ENCODE measurements at places on chromosomes 7 and 10.

- DNase-seq: no peak
Observed at GRCh38 chr7:6273917-6274630, 1.6 kb upstream of the CYTH3 start.

DNA sequence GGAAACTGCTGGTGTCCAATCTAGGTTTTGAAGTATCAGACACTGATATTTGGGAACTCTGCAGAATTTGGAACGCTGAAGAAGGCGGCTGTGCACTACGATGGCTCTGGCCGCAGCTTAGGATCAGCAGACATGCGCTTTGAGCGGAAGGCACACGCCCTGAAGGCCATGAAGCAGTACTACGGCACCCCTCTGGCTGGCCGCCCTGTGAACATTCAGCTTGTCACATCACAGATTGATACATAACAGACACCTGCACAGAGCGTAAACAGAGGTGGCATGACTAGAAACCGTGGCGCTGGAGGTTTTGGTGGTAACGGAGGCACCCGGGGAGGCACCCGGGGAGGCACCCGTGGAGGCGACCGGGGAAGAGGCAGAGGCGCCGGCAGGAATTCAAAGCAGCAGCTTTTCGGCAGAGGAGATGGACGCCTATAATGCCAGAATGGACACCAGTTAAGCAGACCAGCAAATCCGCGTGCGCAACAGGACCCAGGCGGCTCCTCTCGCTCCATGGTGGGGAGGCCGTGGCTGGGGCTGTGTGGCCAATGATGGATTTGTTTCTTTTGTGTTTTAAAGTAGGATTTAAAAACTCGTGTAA lies 22.2 kb upstream of the CCL24 start:
- DNase-seq: no peak

GRCh38 chr10:113423981-113424721 lies 128.7 kb upstream of the HABP2 start:
- no peak for DNase-seq

DNA sequence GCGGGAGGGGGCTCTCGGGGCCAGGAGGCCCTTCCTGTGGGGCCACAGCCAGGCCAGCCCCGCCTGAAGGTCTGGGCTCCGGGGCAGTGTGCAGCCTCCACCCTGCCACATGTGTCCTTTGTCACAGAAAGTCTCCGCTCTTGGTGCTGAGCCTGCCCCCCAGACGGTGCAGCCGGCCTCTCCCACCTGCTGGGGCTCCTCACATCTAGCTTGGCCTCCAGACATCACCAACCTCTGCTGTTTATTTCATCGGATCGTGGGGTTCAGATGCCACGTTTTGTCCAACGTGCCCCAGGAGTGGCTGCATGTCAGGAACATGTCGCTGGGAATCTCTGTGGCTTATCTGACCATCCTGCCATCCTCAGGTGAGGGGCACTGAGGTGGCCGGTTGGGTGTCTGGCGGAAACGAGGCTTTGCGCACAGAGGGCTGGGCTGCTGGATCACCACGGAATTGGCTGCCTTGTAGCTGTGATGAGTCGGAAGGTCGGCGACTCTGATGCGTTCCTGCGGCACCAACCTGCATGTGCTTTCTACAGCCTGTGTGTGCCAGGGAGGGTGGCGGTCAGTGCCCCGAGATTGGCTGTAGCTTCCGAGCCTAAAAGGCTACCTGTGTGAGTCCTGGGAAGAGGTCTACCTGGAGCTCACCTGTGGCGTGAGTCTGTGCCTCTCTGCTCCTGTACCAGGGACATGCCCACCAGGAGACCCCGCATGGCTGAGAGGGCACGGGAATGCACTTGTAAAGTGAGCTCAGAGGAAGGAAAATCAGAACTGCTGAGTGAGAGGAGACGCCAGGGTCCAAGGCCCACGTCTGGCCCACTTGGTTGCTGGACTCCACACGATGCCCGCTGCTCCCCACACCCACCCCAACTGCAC lies 316.4 kb downstream of the DNAJB6 start:
- DNase-seq: no peak

- DNase-seq: no peak
Observed at GRCh38 chr7:82312646-82313045, 130.9 kb downstream of the CACNA2D1 start.

- no peak for DNase-seq
Observed at GRCh38 chr10:78516236-78516635, 482.6 kb downstream of the RPS24 start.

DNA sequence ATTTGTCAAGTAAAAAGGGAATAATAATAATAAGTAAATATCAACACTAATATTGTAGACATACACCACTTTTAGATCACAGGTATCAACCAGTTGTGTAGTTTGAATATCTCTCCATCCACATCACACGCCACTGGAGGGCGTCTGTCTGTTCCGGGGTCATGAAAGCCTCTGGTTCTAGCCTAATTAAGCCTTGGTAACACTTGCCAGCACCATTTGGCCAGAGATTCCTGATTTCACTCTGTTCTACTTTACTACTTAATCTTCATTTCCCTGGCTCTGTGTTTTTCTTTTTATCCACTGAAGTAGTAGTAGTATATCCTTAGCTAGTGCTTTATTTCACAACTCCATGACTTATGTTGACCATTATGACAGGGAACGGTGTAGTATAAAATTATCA lies 285.6 kb upstream of the POM121L12 start:
- DNase-seq: no peak

DNA sequence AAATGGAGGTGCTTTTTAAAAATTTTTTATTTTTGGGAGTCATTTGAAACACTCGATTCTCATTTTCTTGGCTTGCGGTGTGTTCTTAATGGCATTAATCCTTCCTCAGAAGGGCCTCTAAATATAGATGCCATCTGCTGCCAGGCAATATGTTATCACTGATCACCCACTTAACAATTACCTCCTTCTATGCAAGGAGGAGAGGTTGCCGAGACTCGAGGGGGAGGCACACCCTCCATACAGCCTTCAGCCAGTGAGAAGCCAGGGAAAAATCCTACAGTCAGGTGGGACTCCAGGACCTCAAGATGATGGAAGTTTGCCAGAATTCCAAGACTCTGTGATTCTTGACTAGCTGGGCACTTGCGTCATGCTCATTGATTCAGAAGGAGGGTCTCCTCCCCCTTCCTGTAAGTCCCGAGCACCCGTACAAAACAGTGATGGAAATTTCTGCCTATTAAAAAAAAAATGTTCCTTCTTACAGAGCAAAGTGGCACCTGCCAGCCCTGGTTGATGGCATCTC lies 574.5 kb downstream of the TYW1 start:
- DNase-seq: no peak

DNA sequence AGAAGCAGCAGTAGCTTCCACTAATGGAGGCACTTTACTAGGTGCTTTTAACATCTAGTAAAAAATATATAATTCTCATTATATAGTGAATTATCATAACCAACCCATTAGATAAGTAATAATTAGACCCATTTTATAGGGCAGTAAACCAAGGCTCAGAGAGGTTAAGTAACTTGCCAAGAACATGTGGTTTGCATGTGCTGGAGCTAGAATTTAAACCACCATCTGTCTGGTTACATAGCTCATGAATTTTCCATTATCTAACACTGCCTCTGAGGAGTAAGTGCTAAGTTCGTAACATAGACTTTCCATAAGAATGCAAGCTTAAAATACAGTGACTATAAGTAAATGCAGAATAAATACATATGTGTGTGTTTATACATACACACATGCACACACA lies 41.9 kb downstream of the CREB3L2 start:
- DNase-seq: no peak

DNA sequence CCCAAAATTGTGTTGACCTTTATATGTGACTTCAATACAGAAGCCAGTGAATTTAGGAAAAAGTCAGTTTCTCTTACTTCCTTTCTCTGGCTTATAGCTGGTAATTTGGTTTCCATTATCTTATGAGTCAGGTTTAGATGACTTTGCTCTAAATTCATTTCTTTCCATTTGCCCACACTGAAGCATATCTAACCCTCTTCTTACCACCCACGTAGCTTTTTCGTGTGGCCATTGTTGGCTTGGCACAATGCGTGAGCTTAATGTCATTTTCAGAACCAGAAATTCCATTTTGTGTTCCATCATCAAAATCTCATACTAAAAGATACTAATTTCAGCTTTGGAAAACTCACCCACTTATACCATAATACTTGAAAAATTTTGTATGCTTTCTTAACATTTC lies 271.2 kb downstream of the INHBA start:
- no peak for DNase-seq

- DNase-seq: no peak
Observed at GRCh38 chr7:128875523-128875948, 12.9 kb downstream of the ATP6V1F start.

DNA sequence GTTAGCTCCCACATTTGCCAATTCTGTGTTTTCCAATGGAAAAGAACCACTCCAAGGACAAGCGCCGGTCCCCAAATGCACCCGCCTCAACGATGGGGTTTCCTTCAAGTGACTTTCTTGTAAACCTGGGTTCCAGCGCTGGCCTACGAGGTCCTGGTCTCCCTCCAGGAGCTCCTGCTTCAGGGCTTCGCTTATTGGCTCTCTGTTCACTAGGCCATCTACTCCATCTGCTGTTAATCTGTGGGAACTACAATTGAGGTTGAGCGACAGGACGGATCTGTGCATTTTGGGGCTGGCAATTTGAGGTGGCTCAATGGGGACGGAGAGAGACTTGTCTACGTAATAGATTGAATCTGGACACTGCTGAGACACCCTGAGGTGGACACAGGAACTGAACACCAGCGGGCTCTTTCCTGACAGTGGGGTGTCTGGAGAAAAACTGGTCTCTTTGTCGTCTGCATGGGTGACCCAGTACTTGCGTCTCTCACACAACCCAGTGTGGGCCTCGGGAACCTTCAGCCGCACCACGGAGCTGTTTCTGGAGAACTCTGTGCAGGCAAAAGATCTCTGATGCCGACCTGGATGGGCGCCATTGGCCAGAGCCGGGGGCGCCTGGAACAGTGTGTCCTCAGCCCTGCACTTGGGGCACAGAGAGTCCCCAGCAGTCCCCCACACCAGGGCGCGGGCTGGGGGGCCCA lies 115.9 kb upstream of the ADAM12 start:
- DNase-seq: no peak

DNA sequence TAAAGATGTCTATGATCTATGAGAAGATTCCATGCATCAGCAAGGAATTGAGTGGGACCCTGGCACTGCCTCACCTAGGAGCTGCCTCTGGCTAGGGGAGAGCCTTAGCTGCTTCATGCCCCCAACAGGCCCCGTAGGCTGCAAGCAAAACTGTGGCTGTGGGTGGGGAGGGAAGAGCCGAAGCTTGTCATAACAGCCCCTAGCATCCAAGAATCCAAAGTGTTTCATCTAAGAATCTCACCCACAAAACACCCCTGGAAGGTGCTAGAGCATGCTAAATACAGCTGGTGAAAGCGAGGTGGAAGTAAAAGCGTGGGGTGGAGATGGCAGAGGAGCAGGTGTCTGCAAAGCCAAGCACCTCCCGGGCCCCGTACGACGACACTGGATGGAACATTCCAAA lies 87.5 kb upstream of the C1QL3 start:
- no peak for DNase-seq

DNA sequence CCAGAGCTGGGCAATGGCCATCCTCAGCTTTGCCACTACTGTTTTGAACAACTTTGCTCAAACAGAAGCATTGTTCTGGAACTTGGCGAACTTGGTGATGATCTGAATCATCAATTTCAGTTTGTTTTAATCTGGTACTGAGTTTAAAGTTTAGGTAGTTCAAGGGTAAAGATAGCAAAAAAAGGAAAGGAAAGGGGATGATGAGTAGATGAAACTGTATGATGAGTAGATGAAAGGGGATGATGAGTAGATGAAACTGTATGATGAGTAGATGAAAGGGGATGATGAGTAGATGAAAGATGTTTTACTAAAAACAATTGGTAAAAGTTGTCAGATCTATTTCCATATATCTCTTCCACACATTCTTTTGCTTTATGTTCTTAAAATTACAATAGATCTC lies 737.0 kb downstream of the LRMDA start:
- DNase-seq: no peak

DNA sequence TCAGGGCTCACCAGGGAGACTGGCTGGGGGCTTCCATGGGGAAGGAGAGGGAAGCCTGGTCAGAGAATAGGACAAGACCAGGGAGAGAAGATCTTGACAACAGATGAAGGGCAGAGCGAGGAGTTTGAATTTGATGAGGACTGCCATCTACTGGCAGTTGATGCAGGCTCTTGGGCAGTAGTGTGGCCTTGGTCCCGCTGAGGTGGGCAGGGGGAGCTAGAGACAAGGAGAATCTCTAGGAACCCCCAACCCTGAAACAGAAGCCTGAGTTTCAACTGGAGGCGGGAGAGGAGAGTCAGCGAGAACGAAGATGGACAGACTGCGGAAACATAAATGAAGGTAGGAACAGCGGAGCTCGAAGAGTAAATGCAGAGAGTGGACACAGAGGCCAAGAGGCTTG lies 81.0 kb downstream of the PPP1R3C start:
- DNase-seq: no peak

GRCh38 chr10:15896654-15897053 lies 36.3 kb upstream of the MINDY3 start:
- no peak for DNase-seq
